ENCODE measurements at places on chromosomes 2 and 18. TPM values are rescaled to one million over a fixed set of nuclear protein-coding genes. Genes with fewer than 3 reads are reported as not detected.
A peak's percentile ranks its signal among the peaks of the same experiment; 100 is the strongest.

DNA sequence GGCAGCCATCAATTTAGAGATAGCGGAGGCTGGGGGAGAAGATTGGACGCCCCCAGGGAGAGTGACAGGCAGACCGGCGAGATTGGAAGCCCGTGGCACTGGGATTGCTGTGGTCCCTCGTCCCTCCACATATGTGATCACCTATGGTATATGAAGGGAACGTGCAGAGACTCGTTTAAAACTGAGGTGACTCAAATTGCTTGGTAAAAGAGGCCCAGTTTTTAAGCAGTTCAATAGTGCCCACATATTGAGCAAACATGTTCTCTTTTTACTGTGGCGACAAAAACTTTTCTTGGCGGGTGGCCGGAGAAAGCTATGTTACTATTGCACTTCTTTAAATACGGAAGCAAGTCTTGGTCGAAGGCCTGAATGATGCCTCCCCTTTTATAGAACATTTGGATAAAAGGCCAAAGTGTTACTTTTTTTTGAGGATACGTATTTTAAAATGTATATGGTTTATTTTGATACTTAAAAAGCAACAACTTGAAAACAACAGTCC is 9.1 kb downstream of the B3GNT2 start:
- DNase-seq = no peak

DNA sequence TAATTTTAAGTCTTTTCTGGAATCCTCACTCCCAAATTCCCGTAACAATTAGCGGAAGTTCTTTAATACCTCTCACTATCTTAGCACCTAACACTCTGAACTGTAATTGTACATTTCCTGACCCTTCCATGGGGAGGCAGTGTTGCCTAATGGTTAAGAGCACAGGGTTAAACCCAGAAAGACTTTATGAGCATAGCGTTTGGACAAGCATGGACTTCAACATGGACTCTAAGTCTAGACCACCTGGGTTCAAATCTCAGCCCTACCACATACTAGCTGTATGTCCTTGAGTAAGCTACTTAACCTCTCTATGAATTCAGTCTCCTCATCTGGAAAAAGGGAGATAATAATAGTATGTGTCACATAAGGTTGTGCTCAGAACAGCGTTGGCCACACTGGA is 13.0 kb downstream of the ANTXR1 start:
- peak; percentile 39 for DNase-seq

DNA sequence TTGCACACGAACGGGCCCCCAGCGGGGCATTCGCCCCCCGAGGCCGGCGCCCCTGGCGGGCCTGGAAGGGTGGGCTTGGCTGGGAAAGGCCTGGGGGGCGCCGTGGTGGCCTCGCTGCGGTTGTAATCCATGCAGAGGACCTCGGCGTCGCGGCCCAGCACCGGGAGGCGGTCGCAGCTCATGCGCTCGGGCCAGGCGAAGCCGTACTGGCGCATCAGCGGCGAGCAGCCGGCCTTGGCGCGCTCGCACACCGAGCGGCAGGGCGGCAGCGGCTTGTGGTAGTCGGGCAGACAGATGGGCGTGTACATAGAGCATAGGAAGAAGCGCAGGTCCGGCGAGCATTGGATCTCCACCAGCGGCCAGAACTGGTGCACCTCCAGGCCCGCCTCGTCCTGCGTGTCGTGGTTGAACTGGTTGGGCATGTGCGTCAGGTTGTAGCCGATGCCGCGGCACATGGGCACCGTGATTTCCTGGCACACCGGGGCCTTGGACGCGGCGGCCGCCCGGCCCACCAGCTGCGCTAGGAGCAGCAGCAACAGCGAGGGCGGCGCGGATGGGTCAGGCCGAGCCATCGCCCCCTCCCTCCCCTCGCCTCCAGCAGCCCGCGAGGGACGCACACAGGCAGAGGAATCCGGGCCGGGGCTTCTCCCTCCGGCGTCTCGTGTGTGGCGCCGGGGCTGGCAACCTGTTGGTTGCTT is 1.4 kb downstream of the FZD5 start:
- DNase-seq = peak; percentile 22

- DNase-seq = no peak
Observed at GRCh38 chr2:151904807-151905206, 76.6 kb upstream of the ARL5A start.

GRCh38 chr2:70321370-70321769 is 19.5 kb upstream of the FAM136A start:
- DNase-seq = no peak

DNA sequence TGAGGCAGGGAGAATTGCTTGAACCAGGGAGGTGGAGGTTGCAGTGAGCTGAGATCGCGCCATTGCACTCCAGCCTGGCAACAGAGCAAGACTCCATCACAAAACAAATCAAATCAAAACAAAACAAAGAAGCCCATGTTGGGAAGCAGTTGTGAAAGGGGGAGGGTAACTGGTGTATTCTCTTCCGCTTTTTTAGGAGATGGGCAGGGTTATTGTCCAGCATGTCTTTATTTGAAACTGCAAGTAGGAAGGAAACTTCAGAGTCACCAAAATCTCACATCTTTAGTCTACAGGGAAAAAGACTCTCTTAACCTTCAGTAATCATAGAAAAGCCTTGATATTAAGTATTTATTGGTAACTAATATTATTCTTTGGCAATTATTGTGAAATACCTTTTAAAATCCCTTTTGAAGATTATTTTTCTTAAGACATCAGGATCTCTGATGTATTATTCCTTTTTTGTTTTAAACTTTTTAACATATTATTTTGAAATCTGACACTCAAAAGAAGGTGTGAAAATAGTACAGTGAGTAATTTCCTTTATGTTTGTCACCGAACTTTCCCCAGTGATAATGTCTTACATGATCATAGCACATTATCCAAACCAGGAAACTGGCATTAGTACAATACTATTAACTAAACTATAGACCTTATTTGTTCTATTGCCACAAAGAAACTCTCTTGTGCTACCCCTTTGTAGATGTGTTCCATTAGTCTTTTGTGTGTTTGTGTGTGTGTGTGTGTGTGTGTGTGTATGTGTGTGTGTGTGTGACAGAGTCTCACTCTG is 84.3 kb upstream of the LTBP1 start:
- DNase-seq = no peak

- DNase-seq = no peak
Observed at GRCh38 chr2:227765788-227766372, 20.2 kb downstream of the SCYGR8 start.

DNA sequence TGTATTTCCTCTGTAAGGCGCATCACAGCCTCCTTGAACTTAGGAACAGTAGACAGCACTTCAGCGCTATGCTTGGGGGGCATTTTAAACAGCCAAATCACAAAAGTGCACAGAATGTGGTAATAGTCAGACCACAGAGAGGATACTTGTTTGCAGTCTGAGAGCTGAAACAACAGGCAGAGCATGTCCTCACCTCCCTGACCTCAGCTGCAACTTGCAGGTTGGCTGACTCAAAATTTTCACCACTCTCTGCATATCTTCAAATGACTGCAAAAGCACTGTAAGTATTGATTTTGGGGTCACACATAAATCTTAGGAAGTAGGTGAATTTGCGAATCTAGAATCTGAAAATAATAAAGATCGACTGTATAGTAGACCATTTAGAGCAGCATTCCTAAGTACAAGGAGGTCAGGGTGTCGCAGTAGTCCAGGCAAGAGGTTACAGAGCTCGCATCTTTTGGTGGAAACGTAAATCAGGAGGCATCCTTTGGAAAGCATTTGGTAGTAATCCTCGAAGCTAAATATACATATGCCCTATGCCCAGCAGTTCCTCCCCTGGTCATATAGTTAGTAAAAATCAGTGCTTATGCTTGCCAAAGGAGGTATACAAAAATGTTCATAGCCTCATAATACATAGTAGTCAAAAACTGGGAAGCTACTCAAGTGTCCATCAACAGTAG is 108.2 kb upstream of the MYCN start:
- no peak for DNase-seq

GRCh38 chr2:205872716-205873115 is 190.4 kb downstream of the NRP2 start:
- DNase-seq = no peak

DNA sequence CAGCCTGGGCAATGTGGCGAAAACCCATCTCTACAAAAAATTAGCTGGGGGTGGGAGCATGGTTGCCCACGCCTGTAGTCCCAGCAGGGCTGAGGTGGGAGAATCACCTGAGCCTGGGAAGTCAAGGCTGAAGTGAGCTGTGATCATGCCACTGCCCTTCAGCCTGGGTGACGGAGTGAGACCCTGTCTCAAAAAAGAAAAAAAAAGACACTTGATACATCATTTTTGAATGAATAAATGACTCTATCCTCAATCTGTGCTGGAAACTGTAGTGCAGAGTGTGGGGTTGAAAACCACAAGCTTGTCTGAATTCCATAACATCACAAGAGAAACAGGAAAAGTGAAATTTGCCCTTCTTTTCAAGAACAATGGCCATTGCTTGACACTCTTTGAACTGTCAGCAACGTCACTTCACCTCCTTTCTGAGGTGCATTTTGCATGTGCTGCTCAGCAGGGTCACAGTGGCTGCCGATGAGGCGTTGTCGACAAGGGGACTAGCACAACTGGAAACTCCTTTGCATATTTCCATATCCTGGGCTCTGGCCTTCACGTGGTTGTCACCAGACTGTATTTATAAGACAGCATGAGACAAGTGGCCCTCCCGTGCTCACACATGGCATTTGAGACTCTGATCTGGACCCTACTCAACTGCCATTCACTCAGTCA is 54.2 kb downstream of the DDX1 start:
- DNase-seq = no peak

DNA sequence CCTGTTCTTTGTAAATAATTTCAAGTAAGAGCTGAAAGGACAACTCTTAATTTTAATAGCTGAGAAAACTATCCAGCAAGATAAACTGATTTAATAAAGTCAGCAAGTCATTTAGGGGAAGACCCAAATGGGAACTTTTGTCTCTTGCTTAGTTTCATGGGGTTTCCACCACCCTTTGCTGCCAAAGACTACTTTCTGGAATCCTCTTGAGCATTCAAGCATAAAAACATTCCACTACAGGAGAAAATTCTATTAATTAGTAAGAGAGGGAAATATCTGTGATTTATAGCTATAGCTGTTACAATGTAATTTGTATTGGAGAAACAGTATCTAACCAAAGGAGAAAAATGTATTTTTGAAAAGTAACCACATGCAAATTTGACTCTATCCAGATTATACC is 20.6 kb downstream of the EFEMP1 start:
- DNase-seq = no peak

GRCh38 chr2:129861666-129862288 is 117.7 kb upstream of the RAB6C start:
- no peak for DNase-seq

GRCh38 chr2:73952499-73953446 is 26.1 kb downstream of the DGUOK start:
- DNase-seq = no peak

DNA sequence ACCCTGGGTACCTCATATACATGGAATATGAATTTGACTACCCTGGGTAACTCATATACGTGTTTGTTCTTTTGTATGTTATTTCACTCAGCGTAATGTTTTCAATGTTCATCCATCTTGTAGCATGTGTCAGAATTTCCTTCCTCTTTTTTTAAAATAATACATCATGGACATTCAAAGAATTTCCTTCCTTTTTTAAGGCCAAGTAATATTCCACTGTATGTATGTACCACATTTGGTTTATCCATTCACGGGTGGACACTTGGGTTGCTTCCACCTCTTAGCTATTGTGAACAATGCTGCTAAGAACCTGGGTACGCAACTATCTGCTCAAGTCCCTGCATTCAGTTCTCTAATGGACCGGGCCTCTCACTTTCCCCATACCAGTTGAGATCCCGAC is 40.3 kb downstream of the FAM178B start:
- no peak for DNase-seq

DNA sequence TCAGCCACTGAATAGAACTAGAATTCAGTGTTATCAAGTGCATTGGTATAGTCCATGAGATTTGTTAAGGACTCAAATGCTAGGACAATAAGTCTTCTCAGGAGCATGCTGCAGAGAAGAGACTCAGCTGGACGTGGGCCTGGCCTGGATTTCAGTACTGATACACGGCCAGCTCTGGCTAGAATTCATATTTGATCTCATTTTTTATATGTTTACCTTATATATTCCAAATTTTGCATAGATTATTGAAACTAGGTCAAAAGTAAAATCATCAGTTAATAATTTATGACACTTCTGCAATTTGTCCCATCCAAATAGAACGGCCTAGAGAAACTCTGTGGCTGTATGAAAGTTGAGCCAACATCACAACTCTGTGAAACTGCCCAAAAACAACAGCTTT is 262.0 kb downstream of the DLGAP1 start:
- no peak for DNase-seq

- no peak for DNase-seq
Observed at GRCh38 chr2:60479226-60480088, 74.0 kb downstream of the BCL11A start.

GRCh38 chr2:190979906-190980629 is 33.9 kb downstream of the STAT1 start:
- no peak for DNase-seq

GRCh38 chr2:12005886-12006681 is 259.7 kb downstream of the LPIN1 start:
- no peak for DNase-seq

DNA sequence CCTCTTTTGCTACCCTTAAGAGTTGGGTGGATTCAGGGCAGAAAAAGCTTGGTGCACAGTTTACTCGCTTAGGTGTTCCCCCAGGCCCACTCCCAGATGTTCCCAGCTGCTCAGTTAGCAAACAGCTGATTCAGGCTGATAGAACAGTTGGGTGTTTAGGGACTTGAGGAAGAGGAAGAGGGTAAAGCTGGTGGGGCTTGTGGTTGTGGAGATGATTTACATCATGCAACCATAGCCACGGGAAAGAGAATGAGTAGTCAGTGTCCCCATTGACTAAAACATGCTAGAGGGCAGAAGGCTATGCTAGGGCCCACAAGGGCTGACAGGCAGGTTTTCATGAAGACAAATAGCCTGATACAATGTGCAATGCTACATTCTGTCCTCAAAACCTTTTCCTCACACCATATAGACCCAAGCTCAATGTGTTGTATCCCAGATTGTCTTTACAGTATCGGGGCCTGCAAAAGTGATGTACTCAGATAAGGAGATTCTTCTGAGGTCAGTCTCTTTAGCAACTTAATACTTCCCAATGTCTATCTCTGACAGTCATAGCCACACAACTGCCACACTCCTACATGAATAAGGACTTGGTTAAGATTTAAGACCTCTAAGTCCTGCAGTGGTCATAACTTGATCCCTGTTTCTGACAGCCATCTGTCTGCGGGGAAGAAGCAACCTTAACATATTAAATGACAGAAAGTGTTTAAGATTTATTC is 15.6 kb downstream of the COLEC12 start:
- no peak for DNase-seq

- no peak for DNase-seq
Observed at GRCh38 chr2:13121096-13121495, 404.4 kb downstream of the TRIB2 start.

GRCh38 chr18:2856547-2857170 is 9.9 kb downstream of the EMILIN2 start:
- DNase-seq = no peak

- no peak for DNase-seq
Observed at GRCh38 chr2:162475661-162476060, 131.7 kb downstream of the GCA start.

GRCh38 chr2:181253438-181253837 is 203.7 kb upstream of the ITGA4 start:
- no peak for DNase-seq

Gene VRK2
- 38.0 TPM for total RNA-seq

Gene GPR39
- total RNA-seq = 0.04 TPM

Gene SH3RF3
- 0.02 TPM for total RNA-seq

Gene SCYGR4
- total RNA-seq = not detected

Gene ATP6V1B1
- not detected for total RNA-seq

Gene CCDC141
- total RNA-seq = 0.09 TPM

Gene HAAO
- total RNA-seq = not detected

Gene NDC80
- 57.0 TPM for total RNA-seq

Gene CAPN14
- not detected for total RNA-seq

Gene CYP26B1
- total RNA-seq = 0.13 TPM

Gene HDLBP
- total RNA-seq = 223 TPM

Data from K562 (cell line).